Activated CD4-positive, alpha-beta memory T cell treated with anti-CD3 and anti-CD28 coated beads, Interleukin-2, amount 10 ng/mL, durations not matched to agents 7 days and 5 days (primary cell): ENCODE measurements at places on chromosomes 7 and 10. TPM values are rescaled to one million over a fixed set of nuclear protein-coding genes. Genes with fewer than 3 reads are reported as not detected.

The TAC1 gene
- total RNA-seq, result not detected

The TACR2 gene
- not detected for total RNA-seq

The ANKRD2 gene
- total RNA-seq, result 0.15 TPM

The PNLIPRP2 gene
- not detected for total RNA-seq

The SOSTDC1 gene
- total RNA-seq, result not detected

The HOXA10 gene
- not detected for total RNA-seq

The KCNIP2 gene
- 2.5 TPM for total RNA-seq

The MRC1 gene
- total RNA-seq, result not detected

The MNX1 gene
- 0.10 TPM for total RNA-seq

The SEPTIN7 gene
- 237 TPM for total RNA-seq

The CACNA2D1 gene
- not detected for total RNA-seq

The SPDYE11 gene
- total RNA-seq, result not detected

The DNAJC12 gene
- total RNA-seq, result 6.1 TPM

The VSTM4 gene
- total RNA-seq, result 0.10 TPM

The OPN1SW gene
- not detected for total RNA-seq

The CYP2C19 gene
- total RNA-seq, result 0.13 TPM

The EPO gene
- not detected for total RNA-seq

The PBLD gene
- 1.4 TPM for total RNA-seq

The TDRD1 gene
- total RNA-seq, result 0.40 TPM

The ASAH2 gene
- total RNA-seq, result 3.6 TPM

The ZEB1 gene
- total RNA-seq, result 50.4 TPM

The POLR2J3 gene
- total RNA-seq, result 25.0 TPM

The FLNC gene
- not detected for total RNA-seq

The HOXA5 gene
- total RNA-seq, result not detected

The NPY4R2 gene
- total RNA-seq, result not detected

The GIMAP6 gene
- 85.9 TPM for total RNA-seq

The ARHGEF5 gene
- 10.4 TPM for total RNA-seq

The WEE2 gene
- total RNA-seq, result not detected

The FAM131B gene
- total RNA-seq, result 1.2 TPM

The CH25H gene
- not detected for total RNA-seq

The MTURN gene
- 2.7 TPM for total RNA-seq

The COL26A1 gene
- not detected for total RNA-seq

The FAM200A gene
- total RNA-seq, result 5.1 TPM

The XPNPEP1 gene
- total RNA-seq, result 90.3 TPM
